Sigmoid colon (tissue), 7 donors: ENCODE measurements at places on chromosomes 6 and 20. TPM values are rescaled to one million over a fixed set of nuclear protein-coding genes. Genes with fewer than 3 reads are reported as not detected.
A peak's percentile ranks its signal among the peaks of the same experiment; 100 is the strongest.

GRCh38 chr20:13322198-13322597 is 101.1 kb downstream of the ISM1 start:
- peak; percentile 80 for DNase-seq

DNA sequence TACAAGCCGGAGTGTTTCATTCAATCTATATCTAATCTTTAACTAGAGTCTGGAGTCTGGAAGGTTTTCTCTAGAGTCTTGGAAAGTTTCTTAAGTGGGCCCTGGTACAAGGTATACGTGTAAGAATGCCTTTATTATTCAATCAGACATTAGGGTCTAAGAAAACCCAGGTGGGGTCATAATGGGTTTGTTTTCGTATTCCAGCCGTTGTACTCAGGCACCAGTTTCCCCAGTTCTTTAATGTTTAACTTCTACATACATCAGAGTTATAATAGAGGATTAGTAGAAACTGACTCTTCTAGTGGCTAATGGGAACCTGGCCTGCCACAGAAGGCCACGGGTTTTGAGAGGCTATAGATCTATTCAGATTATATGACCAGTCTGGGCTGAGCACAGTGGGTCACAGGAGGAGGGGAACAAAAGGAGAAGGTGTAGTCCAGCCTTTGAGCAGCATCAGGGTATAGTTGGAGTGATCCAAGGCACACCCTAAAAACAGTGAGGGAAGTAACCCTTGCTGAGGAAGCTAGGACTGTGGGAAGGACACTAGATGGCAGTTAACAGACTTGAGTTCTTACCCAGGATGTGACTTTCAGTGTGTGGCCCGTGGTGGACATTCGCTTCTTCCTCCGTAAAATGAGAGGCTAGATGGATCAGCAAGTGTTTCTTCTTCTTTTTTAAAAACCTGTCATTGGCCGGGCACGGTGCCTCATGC is 15.5 kb downstream of the FAM83B start:
- no peak for DNase-seq

GRCh38 chr6:43903739-43904290 is 133.8 kb downstream of the VEGFA start:
- no peak for DNase-seq

- no peak for DNase-seq
These were observed 21.9 kb downstream of the DEF6 start for GRCh38 chr6:35319346-35320030.

GRCh38 chr20:9076440-9076839 is 7.6 kb downstream of the PLCB4 start:
- DNase-seq = no peak

- no peak for DNase-seq
These were observed 63.9 kb downstream of the PTPN1 start for GRCh38 chr20:50574108-50574507.

- DNase-seq = no peak
These were observed 433.2 kb downstream of the GRIK2 start for GRCh38 chr6:101826678-101827077.

GRCh38 chr6:6823568-6824224 is 235.2 kb downstream of the LY86 start:
- no peak for DNase-seq

GRCh38 chr6:39430871-39431523 is 108.5 kb upstream of the KCNK16 start:
- peak; percentile 72 for DNase-seq

The IYD gene
- under 0.01 TPM for total RNA-seq

The LPA gene
- not detected for total RNA-seq

The FAM83C gene
- not detected for total RNA-seq

The IL17A gene
- total RNA-seq = not detected

The HLA-DMA gene
- 26.0 TPM for total RNA-seq
